ENCODE measurements at places on chromosomes 2 and 18.

GRCh38 chr2:38371235-38371634, 5.8 kb downstream of the ATL2 start:
- DNase-seq: no peak

DNA sequence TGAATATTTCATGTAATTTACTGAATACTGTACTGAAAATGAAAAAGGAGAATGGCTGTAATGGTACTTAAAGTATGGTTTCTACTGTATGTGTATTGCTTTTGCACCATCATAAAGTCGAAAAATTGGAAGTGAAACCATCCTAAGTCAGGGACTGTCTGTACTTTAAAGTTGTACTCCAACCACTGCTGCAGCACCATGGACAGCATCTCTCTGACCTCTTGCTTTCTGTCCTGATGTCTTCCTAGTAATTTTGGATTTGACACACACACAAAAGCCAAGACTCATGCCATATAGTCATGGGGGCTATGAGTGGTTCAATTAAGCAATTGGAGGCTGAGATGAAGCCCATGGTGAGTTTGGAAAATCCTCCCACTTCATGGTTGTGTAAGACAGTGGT, 256.3 kb upstream of the PKDCC start:
- DNase-seq: peak; percentile 11

DNA sequence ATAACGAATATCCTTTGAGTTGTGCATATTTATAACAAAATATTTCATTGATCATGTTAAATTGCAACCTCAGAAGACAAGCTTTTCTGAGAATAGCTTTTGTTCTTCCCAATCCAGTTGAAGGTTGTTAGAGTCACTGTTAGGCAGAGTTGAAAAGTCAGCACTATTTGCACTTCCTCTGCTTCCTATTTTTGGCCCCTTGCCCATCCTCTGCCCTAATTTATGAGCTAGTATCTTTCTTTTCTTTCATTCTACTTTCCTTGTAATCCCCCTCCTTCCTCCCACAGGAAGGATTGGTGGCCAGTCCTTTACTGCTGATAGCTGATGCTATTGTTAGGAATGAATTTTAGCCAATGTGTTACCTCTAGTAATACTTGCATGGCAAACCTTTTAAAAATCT, 4.9 kb downstream of the RALB start:
- DNase-seq: no peak

GRCh38 chr2:72136331-72136730, 11.3 kb downstream of the CYP26B1 start:
- DNase-seq: no peak

DNA sequence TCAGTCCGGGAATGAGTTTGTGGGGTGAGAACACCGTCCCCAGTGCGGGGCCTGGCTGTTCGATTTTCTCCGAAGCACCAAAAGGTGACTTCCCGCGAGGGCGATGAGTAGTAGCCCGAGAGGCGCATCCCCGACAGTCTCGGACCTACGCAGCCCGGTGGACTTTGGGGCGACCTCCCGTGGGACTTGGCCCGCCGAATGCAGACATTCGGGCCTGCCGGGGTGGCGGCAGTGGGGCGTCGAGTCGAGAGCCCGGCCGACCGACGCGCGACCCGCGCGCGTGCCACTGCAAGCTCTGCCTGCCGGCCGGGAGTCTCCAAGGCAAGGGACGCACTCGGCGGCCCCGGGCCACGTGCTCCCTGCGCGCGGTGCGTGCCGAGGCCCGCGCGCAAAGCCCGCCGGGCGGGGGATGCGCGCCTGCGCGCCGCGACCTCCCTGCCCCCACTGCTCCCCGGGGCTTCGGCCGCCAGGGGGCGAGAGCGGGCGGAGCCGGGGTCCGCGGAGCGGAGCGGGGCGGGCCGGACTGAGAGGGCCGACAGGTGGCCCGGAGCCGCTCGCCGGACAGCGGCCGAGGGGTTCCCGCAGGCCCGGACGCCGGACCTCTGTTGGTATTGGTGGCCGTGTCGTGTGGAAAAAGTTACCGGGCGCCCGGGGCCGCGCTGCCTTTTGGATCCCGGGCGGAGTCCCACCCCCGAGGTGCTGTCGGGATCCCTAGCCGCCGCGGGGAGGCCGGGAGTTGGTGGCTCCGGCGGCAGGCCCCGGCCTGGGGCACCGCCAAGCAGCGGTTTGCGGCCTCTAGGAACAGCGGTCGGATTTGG, 1.9 kb downstream of the PTMA start:
- DNase-seq: peak; percentile 87

- peak; percentile 73 for DNase-seq
Observed at GRCh38 chr18:3037423-3037915, 24.5 kb upstream of the LPIN2 start.

DNA sequence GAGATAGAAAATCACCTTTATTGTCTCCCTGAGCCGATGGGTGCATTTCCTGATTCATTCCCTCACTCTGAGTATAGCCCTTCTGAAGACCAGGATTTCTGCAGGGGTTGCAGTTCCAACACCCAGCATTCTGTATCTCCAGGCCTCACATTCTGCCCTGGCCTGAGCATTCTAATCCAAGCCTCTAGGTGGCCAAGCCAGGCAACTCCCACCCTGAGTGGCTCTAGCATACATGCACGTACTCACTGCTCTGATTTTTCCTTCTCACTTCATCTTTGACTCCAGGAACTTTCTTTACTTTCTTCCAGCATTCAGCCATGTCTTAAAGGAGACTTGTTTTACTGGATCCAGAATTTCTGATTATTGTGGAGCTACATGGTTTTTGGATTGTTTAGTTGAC, 100.7 kb upstream of the STK39 start:
- DNase-seq: no peak

DNA sequence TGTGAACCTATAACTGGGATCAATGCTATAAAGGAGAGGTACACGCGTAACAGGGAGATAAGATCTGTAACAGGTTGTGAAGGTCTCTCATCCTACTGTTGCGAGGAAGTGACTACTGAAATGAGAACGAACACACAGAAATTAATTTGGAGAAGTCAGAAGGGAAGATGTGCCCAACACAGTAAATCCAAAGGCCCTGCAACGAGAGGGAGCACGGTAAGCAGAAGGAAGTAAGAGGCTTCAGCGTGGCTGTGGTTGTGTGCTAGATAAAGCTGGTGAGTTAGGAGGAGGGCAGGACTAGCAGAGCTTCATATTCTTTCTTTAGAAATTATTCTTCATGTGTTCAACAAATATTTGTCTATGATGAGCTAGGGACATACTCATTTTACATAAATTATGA, 2.5 kb upstream of the ATG16L1 start:
- DNase-seq: no peak

DNA sequence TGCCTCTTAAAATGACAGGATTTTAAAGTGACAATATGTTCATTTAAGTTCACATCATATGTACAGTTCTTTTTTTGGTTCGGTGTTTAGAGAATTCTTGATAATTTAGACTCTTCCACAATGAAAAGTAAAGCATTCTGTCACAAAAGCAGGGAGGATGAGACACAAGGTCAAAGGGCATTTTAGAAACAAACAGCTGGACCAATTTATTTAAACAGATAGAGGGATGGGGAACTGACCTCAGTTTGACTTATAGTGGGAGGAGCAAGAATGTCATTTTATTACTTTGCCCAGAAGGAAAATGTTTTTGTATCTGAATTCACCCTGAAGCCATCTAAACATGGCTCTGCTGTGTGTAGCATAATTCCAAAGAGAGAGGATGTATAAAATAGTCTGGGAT, 128.5 kb downstream of the MEIS1 start:
- DNase-seq: no peak

- no peak for DNase-seq
Observed at GRCh38 chr2:179843541-179843940, 17.9 kb downstream of the ZNF385B start.

- no peak for DNase-seq
Observed at GRCh38 chr2:83081826-83082690, 1377.0 kb downstream of the SUCLG1 start.

GRCh38 chr2:67451086-67451832, 54.1 kb downstream of the ETAA1 start:
- DNase-seq: peak; percentile 40

GRCh38 chr18:3655254-3656050, 205.5 kb downstream of the TGIF1 start:
- no peak for DNase-seq

DNA sequence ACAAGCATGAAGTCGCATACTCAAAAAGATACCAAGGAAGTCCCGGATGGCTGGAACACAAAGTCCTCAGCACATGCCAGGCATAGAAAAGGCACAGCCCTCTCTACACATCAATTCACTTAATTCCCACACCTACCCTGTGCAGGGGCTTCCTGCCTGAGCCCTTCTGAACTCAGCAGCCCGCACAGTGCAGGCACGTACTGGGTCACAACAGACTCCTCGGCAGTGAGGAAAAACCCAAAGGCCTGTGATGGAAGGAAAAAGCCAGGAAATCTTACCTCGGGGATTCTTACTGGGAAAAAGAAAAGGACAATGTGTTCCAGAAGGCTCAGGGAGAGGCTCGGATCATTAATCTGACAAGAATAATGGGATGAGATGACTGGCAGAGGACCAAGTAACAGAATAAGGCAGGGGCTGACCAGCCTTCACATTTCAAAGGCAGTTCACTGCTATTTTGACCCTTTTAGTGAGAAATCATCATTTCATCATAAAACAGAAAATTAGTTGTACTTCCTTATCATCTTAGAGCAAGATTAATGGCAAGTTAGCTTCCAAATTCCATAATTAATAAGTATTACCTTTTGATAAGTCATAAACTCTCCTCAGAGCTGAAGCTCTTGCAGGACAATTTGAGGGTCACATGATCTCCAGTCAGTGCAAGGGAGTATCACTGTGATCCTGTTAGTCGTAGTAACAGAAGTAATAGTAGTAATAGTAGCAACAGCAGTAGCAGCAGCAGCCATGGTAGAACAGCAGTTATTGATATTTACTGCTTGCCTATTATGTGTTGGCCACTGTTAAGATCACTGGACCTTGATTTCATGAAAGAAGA, 87.4 kb downstream of the STK39 start:
- no peak for DNase-seq

DNA sequence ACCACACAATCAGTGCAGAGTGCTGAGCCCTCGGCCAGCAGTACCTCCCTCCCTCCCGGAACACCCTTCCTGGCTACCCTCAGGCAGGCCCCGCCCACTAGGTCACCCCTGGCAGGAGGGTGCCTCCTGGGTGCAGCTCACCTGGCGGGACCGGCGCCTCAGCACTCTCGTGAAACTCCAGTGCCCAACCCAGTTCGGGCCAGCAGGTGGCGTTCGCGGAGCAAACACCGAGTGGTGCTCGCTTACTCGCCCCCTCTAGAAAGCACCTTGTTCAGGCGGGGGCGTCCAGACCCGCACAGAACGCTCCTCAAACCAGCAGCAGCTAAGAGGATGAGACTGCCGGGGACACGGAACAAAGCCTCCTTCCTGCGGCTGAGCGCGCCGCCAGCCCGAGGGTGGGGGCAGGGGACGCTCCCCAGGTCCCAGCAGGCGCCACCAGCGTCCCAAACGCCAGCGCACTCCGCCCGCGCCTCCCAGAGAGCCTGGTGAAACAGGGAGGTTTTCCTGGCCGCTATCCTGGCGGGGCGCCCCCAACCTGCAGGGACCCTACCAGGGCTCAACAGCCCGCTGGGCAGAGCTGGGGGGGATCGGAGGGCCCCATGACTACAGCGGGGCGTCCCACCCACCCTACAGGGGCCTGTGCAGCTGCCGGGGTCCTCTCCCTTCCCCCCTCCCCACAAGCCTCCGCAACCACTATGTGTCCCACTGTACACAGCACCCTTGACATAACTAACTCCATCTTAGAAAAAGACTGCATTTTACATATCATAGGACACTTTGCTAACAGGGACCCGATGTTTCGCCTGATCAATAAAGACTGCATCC, 44.7 kb downstream of the MRPS5 start:
- peak; percentile 83 for DNase-seq

DNA sequence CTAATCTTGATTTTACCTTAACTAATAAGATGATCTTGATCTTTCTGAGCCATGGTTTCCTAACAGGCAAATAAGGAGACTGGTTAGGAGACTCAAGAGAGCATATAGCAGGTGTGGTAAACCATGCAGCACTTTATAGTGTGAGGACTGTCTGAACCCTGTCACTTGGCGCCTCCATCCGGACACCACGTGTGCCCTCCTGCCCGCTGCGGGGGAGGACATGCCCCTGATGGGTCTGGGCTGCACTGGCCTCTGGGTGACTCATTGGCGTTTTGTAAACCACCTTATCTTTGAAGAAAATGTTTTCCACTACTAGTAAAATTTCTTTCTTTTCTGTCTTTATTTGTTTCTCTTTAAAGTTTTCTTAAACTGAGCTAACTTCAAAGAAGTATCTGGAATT, 131.1 kb downstream of the FMNL2 start:
- peak; percentile 56 for DNase-seq

DNA sequence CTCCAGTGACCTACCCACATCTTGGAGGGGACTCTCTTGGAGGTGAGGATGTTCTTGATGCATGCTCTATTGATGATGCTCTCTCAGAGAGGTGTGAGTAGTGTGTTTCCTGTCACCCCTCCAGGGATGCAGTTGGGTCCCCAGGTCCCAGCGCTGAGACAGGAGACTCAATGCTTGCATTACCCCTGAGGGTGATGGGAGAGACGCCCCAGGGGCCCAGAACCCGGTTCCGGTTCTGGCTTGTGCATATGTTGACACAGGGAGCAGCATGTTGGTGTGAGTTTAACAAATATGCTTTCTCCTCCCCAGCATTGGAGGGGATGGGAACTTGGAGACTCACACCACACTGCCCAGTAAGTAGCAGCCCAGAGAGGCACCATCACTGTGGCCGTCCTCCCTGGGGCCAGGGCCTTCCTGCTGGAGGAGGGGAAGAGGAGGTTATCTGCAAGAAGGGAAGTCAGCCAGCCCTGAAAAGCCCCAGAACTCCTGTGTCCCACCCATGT, 124.5 kb downstream of the PLB1 start:
- DNase-seq: no peak

DNA sequence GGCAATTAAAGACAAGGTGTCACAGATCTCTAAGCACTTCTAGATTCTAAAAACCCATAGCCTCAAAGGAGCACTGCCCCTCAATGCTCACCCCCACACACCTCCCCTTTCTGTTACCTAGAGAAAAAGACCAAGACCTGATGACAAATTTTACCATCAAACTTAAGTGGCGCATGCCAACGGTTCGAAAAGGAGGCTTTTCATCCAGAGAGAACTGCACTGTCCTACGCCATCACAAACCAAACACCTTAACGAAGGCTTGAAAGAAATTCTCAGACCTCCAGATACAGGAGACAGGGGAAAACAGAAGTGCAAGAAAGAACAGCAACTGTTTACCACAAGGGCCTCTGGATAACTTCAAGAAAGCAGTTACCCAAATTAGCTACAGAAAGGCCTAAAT, 2.0 kb upstream of the ZC3H6 start:
- no peak for DNase-seq

GRCh38 chr18:24063121-24063731, 48.7 kb downstream of the TTC39C start:
- DNase-seq: no peak

DNA sequence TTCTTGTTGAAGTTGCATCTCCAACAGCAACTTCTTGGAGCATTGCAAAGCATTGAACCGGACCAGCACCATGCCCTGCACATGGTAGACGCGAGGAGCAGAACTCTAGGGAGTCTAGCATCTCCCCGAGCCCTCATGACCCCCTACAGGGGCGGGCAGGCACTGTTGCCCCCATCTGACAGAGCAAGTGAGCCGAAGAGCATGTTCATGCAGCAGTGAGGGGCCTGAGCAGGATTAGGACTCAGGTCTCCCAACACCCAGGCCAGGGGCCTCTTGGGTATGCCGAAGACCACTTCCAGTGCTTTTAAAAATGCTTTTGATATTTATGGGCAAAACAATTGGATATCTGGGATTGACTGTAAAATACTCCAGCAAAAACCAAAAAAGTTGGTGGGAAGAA, 163.3 kb downstream of the TFCP2L1 start:
- DNase-seq: no peak

- peak; percentile 77 for DNase-seq
Observed at GRCh38 chr18:58541789-58542425, 87.0 kb downstream of the ALPK2 start.
